Stimulated activated CD4-positive, alpha-beta T cell treated with anti-CD3 and anti-CD28 coated beads, Interleukin-1b, Interleukin-23, amount 100 ng/mL, for 4 hours (primary cell): ENCODE measurements at places on chromosomes 2 and 18.

- no peak for DNase-seq
These were observed 16.6 kb upstream of the PCBP1 start for GRCh38 chr2:70070542-70071268.

DNA sequence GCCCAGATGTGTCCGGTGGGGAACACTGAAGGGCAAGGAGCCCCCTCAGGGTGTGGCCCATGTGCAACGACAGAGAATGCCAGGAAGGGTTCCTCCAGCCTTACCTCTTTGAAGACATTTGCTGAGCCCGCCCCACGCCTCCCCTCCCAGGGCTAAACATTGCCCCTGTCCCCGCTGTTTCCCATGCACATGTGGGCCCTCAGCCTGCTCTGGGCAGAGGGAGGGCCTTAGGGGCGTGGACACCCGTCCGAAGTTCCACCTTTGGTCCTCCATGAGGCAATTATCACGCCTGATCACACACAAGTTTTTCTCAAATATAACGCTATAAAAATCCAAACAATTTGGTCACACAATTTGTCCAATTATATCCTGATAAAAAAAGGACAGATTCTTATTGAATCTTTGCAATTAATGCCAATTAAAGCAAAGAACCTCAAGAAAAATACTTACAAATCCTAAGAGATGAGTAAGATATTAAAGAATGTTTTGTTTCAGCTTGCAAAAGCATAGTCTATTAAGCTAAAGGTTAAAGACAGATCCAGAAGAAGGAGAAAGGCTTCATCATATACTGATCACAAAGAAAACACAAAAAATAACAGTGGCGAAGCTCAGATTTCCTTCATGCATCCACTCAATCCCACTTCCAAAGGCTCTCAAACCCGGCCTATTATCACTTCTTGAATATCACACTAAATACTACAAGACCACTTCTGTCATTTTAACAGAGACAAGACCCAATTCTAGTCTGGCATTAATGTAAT lies 55.2 kb upstream of the LDLRAD4 start:
- DNase-seq: no peak

DNA sequence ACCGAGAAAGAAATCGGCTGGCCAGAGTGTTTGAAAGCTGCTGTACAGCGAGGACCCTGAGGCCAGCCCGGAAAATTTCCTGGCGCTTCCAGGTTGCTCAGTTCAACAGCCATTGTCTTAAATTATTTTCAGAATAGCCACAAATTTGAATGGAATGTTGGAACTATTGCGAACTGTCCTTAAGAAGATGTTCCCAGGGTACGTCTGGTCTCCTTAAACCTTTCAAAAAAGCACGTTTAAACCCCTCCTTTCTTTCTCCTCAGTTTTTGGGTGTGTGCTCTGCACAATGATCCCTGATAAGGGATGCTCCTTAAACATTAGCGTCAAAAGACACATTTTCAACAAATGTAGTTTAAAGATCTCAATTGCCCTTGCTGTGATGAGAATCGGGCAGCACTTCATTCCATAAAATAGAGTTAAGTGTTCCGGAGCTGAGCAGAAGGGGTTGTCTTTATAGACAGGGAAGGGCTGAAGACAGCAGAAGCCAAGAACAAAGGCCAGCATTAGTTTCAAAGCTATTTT lies 14.5 kb upstream of the LPIN2 start:
- DNase-seq: no peak

DNA sequence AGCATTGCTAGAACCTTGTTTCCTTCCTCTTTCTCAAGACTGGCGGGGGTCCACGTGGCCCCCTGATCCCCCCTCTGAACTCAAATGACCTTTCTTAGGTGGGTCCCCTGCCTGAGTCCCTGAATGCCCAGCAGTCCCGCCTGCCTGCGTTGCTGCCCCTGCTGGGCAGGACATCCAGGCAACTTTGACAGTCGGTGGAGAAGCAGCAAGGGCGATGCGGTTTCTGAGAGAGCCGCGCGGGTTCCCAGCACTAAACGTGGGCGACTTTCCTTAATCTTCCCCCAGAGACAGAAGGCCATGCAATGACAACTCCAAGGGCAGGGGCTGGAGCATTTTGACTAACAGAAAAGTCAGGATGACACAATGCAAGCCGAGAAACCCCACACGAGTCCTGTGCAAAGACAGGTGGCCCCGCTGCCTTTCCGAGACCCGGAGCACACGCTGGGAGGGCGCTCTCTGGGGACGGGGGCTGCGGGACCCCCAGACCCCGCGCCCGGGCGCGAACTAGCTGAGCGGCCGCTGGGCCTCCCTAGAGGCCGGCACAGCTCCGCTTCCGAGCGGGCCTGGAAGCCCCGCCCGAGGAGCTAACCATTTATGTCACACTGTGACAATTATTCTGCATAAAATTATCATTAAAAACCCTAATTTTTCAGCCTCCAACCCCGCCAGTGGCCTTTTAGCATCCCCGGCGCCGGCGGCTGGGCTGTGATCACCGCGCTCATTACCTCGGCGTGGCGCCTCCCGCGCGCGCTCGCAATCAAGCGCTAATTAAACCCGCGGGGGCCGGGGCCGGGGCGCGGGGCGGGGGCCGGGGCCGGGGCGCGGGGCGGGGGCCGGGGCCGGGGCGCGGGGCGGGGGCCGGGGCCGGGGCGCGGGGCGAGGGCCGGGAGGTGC lies 27.4 kb downstream of the ASB18 start:
- DNase-seq: no peak

DNA sequence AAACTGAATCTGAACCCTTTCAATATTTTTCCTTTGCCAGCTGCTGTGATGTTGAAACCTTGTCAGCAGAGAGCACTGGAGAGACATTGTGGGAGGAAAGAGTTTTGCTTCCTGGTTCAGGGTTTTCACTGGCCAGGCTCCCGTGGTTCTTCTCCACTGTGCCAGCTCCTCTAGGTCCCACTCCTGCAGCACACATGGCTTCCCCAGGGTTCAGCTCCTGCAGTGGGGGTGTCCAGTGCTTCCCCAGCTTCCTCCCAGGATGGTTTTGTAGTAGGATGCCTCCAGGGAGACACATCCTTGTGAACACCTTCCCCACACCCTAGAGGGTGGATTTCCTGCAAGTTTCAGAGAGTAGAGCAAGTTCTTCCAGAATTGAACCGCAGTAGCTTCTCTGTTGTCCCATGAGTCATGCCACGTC lies 24.0 kb upstream of the SULT1C3 start:
- no peak for DNase-seq

DNA sequence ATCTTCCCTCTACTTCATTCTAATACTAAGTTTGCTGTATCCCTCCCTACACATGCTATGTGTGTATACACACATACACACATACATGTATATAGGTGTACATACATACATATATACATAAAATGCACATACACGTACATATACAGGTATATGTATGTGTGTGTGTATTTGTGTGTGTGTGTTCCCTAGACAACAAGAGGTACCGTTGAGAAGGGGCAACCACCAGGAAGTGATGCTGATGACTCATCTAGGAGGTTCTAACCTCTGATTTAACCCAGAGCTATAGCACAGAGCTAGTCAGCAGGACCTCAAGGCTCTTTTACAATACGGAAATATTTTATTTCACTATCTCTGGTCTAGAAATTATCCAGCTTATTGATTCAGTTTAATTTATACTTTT lies 139.2 kb downstream of the LAMA3 start:
- DNase-seq: peak; percentile 36

DNA sequence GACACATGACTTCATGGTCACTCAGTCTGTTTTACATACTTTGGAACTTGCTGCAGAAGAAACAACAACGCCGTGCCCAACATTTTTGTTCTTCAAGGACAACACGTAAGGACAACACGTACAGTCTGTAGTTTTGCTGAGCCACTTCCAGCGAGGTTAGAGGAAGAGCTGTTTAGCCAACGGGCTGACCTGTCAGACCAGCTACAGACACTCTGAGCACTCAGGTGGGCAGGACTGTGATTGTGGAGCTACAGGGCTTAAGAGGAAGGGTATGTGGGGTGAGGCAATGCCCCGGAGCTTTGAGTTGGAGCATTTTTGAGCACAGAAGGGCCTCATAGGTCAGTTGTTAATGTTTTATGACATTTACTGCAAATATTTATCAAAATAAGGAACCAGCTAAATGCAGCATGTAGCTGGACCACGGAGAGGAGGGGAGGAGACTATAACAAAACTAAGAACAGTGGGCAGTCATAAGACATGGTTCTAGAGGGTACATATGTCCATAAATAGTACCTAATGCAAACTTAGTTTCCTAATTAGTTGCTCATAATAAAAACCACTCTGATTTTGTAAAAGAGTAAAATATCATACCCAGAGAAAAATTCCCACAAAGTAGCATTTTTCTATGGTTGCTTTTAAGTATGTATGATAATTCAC lies 26.3 kb upstream of the NPC1 start:
- DNase-seq: no peak

- peak; percentile 35 for DNase-seq
These were observed 2.2 kb upstream of the NRP2 start for GRCh38 chr2:205680067-205680466.

DNA sequence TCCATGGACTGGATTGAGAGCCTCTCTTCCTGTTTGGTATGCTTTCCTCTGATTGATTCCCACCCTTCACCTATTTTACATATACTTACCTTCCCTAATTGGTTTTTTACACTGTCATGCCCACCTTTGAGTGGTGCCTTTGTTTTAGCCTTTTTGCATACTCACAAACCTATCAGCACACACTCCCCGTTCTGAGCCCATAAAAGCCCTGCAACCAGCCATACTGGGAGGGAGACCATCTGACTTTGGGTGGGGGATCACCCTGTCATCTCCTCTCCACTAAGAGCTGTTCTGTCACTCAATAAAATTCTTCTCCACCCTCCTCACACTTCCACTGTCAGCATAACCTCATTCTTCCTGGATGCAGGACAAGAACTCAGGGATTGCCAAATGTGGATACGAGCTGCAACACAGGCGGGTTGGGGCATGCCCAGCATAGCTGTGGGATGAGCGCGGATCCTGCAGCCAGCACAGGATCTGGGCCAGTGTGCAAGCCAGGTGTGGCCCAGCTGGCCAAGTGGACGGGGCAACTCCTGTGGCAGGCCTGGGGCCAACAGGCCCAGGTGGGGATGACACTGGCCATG lies 9.4 kb upstream of the MOB1A start:
- no peak for DNase-seq

- no peak for DNase-seq
These were observed 368.0 kb upstream of the FAM98A start for GRCh38 chr2:33967103-33967502.

DNA sequence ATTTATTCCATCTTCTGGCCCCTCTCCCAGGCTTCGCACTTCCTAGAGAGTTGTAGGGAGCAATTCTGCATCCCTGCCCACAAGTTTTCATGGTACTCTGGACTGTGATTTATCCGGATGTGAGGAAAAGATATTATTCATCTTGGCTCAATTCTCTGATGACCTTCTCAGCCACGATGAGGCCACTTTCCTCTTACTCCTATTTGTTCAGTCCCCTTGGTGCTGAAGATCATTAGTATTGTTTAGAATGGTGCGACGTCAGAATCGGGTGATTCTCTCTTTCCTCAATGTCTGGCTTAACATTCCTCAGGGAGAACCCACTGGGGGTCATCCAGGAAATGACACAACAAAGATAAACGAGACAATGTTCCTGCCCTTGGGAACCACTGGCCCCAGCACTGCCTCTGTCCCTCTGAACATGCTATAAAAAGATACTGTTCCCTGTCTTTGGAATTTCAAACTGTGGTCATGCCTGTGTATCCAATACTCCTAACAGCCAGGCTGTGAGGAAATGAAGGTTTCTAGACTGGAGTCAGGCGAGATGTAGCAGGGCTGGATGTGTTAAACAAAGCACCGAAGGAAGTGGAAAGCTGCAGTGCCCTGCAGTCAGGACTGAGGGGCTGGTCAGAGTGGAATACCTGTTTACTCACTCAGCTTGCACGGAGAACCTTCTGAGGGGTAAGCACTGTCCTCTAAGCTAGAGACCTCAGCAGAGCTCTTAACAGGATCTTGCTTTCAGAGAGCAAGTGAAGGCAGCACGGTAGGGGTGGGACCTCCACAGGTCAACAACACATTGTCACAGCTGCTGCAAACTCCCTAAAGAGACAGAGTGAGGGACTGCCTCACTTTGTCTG lies 12.9 kb upstream of the GLI2 start:
- no peak for DNase-seq

- DNase-seq: no peak
These were observed 11.5 kb downstream of the IGFBP5 start for GRCh38 chr2:216683846-216684245.

- no peak for DNase-seq
These were observed 627.5 kb upstream of the SOX11 start for GRCh38 chr2:5064687-5065086.

DNA sequence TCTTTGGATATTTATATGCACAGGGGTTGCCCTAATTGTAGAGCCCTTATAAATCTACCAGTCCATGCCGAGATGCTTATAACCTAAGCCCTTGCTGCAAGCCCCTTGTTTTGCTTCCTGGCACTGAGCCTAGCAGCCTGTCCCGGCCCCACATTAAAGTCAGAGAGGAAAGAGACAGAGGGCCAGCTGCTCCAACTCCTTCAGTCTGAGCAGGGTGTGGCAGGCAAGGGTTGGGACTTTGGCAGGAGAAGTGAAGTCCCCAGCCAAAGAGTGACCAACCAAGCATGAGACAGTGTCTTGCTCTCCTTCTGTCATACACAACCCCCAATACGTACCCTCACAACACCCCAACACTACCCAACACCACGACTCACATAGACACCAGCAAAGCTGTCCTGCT lies 54.7 kb upstream of the FZD7 start:
- no peak for DNase-seq

DNA sequence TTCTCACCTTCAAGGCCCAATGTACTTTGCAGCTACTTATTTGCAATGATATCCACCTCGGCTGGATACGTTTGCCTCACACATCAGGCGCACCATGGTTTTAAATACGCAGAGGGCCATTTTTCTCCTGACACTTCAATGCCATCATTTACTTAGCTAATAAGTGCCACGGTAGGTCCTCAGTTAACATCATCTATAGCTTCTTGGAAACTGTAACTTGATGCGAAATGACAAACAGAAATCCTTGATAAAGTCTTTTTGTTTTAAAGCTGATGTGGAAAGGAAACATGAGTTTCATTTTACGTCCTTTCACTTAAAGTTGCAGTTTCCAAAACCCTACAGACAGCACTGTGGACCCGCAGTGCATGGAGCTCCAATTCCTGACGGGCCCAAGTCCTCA lies 37.1 kb downstream of the ZNF516 start:
- DNase-seq: no peak

GRCh38 chr2:105611811-105612424 lies 132.8 kb upstream of the NCK2 start:
- no peak for DNase-seq

- no peak for DNase-seq
These were observed 71.6 kb downstream of the BCL2 start for GRCh38 chr18:63247926-63248325.
